Neuronal stem cell (in vitro differentiated cells): ENCODE measurements at places on chromosomes 5 and 9.

GRCh38 chr9:8408575-8409190, 609.1 kb upstream of the DMAC1 start:
- H3K27me3 ChIP-seq: no peaks in the 10 kb centered on the region
- H3K4me1 ChIP-seq: peaks cover 13% of the 10 kb centered on the region
- no peak for DNase-seq
- peaks cover 3% of the 10 kb centered on the region for H3K36me3 ChIP-seq

DNA sequence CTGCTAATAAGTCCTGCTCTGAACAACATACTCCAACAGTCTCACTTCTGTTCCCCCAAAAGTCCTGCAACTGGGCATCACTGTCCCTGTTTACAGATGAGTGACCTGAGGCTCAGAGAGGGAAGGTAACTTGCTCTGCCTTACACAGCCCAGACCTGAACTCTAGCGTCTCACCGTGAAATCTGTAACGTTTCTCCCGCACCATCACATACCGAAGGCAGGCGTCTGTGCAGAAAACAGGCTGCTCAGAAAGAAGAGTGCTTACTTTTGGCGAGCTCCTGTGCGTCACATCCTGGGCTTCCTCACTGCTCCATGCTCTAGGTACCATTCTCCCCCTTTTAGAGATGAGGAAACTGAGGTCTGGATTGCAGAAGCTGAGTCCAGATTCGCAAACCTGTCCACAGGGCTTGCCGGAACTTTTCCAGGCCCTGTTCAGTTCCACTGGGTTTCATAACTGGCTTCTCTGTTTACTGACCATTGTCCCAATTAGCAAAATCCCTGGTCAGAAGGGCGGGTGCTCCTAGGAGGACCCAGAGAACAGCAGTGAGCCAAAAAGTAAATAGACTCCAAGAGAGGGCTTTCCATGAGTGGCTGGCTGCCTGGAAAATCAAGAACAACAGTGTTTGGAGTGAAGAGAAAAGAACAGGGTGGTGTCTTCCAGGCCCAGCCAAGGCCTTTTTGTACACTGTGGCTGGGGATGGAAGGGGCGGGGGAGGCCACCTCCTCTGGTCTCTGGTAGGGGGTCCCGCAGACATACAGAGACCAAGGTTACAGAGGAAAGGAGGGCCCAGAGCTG, 27.1 kb downstream of the GSN start:
- no peaks in the 10 kb centered on the region for H3K36me3 ChIP-seq
- H3K4me3 ChIP-seq: no peak overlapping the region
- no peak for DNase-seq
- peaks cover 20% of the 10 kb centered on the region for H3K4me1 ChIP-seq
- H3K27me3 ChIP-seq: no peaks in the 10 kb centered on the region

GRCh38 chr9:129752900-129753729, at the start of gene PTGES:
PTGES (minus strand) TSS chr9:129753042; CDS start chr9:129753012, 30 bp downstream.
- peaks cover 10% of the 10 kb centered on the region for H3K4me1 ChIP-seq
- peak; percentile 58 for DNase-seq
- peak within 1 kb of the TSS; percentile 41 for H3K4me3 ChIP-seq
- peaks cover 57% of the 10 kb centered on the region for H3K27me3 ChIP-seq

DNA sequence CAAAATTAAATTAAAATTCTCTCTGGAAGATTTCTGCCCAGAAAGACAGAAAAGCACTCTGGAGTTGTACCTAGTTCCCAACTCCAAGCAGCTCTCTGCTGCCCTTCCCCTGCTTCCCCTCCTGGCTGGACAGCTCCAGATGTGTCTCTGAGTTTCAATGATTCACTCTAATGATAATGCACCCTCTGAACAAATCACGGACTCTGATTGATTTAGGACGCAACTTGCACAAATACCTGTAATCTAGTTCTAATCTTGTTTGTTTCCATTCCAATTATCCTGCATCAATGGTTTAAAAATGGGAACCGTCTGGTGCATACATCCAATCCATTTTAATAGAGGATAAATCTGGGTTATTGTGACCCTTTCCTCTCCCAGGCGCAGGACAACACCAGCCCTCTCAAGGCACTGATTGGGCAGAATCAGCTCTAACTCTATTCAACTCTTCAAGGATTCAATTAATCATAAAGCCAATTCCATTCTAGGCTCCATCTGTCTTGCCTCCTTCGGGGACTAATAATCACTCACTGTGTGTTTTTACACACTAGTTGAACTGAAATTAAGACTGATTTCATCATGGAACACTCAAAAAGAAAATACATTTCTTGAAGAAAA, 111.2 kb upstream of the LRRTM2 start:
- no peaks in the 10 kb centered on the region for H3K4me1 ChIP-seq
- H3K4me3 ChIP-seq: no peak overlapping the region
- H3K27ac ChIP-seq: no peak overlapping the region
- no peaks in the 10 kb centered on the region for H3K36me3 ChIP-seq
- DNase-seq: no peak

DNA sequence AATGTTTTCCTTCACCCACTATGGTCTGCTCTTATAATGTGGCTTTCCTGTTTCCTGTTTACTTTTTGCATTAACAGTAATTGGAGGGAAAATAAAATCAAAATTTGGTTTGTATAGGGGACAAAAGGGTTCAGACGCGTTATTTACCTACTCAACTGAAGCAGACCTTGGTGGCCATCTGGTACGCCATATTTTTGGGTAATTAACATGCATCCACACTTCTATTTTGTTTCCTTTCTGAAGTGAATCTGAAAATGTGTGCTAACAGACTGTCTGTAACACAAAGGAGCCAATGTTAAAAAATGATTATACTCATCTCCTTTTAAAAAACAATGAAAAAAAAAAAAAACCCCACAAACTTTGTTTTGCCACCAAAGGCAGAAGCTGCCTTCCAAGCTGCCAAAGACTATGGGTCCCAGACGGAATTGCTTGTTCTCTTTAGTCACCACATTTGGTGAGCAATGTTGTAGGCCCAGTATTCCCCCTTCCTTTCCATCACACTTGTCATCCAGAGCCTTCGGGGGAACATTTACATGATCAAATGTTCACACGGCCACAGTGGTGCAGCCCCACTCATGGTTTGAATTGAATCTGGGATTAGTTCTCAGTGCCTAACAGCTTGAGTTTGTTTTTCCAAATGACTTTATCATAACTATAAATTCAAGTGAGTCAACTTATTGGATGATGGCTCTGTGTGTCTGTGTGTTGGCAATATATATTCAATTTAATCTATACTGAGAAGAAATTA, 323.7 kb upstream of the CD180 start:
- no peak for DNase-seq
- no peaks in the 10 kb centered on the region for H3K4me1 ChIP-seq
- no peak overlapping the region for H3K4me3 ChIP-seq
- no peak overlapping the region for H3K27ac ChIP-seq
- H3K27me3 ChIP-seq: no peaks in the 10 kb centered on the region

GRCh38 chr5:59598547-59598874, 295.0 kb downstream of the PDE4D start:
- H3K4me3 ChIP-seq: no peak overlapping the region
- H3K27me3 ChIP-seq: no peaks in the 10 kb centered on the region
- H3K36me3 ChIP-seq: no peaks in the 10 kb centered on the region
- peaks cover 12% of the 10 kb centered on the region for H3K4me1 ChIP-seq

DNA sequence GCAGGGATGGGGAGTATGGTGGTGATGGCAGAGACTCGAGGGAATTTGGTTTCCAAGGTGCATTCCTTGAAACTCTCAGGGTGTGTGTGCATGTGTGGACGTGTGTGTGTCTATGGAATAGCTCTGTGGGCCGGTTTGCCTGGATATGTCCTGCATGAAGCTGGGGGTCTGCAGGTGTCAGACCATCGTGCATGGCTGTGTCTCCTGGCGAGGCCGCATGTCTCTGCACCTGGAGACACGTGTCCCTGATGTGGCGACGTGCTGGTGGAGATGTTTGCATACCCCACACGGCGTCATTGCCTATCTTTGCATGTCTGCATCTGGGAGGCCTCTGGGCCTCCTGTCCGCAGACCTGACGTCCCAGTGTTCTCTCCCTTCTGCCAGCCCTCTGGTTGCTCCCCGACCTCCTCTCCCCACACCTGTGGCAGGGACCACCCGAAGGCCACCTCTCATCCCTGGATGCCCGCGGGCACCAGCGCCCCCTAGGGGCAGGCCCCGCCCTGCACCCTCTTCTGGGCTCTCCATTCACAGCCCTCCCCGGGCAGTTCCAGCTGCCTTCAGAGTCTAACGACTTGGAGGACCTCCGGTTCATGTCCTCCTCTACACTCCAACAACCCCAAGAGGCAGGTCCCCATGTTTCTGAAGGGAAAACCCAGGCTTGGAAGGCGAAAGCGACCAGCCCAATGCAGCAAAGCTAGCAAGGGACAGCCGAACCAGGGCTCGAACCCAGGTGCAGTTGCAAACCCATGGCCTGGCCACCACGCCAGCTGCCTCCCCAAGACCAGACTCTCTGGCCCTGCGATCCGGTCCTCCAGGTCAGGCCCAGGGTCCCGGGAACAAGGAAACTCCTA, 88.6 kb downstream of the LMX1B start:
- no peak overlapping the region for H3K4me3 ChIP-seq
- no peak for DNase-seq
- peaks cover 68% of the 10 kb centered on the region for H3K27me3 ChIP-seq
- H3K4me1 ChIP-seq: no peaks in the 10 kb centered on the region
- no peaks in the 10 kb centered on the region for H3K36me3 ChIP-seq

- no peak for DNase-seq
These were observed 30.6 kb upstream of the TRIM32 start for GRCh38 chr9:116656501-116656971.

GRCh38 chr9:96587338-96588315, 32.0 kb downstream of the CDC14B start:
- H3K4me3 ChIP-seq: no peak overlapping the region
- DNase-seq: no peak
- peaks cover 1% of the 10 kb centered on the region for H3K4me1 ChIP-seq
- no peak overlapping the region for H3K27ac ChIP-seq
- no peaks in the 10 kb centered on the region for H3K36me3 ChIP-seq

GRCh38 chr9:75429531-75430475, 341.5 kb downstream of the OSTF1 start:
- no peaks in the 10 kb centered on the region for H3K36me3 ChIP-seq
- H3K27me3 ChIP-seq: no peaks in the 10 kb centered on the region
- H3K4me1 ChIP-seq: no peaks in the 10 kb centered on the region

DNA sequence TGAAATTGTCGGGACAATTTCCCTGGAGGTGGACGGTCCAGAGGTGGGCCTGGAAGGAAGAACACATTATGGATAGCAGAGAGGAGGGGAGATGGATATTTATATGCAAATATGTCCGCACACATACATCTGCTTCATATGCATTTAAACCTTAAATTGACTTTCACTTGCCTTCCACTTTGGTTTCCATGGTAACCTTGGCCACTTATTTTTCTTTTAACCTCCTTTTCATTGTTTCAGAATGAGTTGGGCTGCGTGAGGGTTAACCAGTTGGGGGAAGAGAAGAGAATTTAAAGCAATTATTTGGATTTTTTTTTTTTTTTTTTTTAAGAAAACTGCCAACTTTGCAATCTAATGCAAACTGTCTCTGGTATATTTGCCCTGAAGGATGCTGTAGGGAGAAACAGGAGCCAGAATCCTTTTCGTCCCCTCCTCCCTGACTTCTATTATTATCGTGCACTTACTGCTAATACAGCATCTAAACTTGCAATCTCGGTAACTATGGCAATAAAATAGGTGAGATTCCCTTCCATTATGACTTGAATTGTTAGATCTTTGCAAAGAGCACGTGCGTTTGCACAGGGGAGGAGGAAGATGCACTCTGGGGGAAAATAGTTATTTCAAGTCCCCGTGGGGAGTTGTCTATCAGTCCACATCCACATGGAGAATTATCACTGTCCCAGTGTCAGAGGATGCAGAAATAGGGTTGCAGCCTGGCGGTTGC, 35.6 kb downstream of the TLR4 start:
- H3K4me1 ChIP-seq: peaks cover 42% of the 10 kb centered on the region
- H3K36me3 ChIP-seq: no peaks in the 10 kb centered on the region
- H3K27me3 ChIP-seq: no peaks in the 10 kb centered on the region
- no peak for DNase-seq
- no peak overlapping the region for H3K27ac ChIP-seq

DNA sequence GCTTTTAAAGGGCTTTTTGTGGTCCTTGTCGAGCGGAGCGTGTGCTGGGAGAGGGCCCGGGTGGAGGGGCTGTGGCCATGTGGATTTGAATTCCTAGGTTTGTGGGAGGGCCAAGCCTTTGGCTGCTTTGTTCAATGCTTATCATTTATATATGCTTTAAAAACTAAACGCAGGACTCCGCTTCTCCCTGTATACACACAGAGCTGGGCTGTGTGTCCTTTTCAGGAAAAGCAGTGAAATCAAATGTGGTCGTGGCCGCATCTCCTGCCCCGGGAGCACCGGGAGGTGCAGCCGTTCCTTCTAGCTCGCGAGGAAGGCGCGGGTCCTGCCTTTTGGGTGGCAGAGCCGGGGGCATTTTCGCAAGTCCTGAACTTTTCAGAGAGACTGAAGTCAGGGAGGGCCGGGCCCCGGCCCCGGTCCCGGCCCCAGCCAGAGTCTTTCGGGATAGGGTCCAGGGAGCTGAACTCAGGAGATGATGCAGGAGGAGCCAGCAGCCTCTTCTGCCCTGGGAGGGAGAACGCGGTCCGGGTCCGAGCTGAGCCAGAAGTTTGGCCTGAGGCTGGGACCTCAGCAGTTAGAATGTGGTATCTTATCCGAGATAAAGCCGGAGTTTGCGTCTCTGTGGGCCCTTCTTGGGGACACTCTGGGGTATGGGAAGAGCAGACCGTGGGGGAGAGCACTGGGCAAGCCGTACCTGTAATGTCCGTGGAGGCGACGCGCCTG, 158.8 kb downstream of the C9orf152 start:
- H3K4me1 ChIP-seq: peaks cover 11% of the 10 kb centered on the region
- no peak for DNase-seq
- H3K36me3 ChIP-seq: no peaks in the 10 kb centered on the region
- no peaks in the 10 kb centered on the region for H3K27me3 ChIP-seq
- H3K27ac ChIP-seq: peak overlapping the region; percentile 60

GRCh38 chr9:120778758-120779157, 14.5 kb downstream of the FBXW2 start:
- DNase-seq: no peak
- no peaks in the 10 kb centered on the region for H3K4me1 ChIP-seq
- H3K36me3 ChIP-seq: peaks cover 91% of the 10 kb centered on the region
- no peaks in the 10 kb centered on the region for H3K27me3 ChIP-seq
- H3K4me3 ChIP-seq: no peak overlapping the region

GRCh38 chr5:107248066-107248695, 422.6 kb downstream of the EFNA5 start:
- H3K4me3 ChIP-seq: no peak overlapping the region
- DNase-seq: peak; percentile 48
- H3K36me3 ChIP-seq: no peaks in the 10 kb centered on the region

DNA sequence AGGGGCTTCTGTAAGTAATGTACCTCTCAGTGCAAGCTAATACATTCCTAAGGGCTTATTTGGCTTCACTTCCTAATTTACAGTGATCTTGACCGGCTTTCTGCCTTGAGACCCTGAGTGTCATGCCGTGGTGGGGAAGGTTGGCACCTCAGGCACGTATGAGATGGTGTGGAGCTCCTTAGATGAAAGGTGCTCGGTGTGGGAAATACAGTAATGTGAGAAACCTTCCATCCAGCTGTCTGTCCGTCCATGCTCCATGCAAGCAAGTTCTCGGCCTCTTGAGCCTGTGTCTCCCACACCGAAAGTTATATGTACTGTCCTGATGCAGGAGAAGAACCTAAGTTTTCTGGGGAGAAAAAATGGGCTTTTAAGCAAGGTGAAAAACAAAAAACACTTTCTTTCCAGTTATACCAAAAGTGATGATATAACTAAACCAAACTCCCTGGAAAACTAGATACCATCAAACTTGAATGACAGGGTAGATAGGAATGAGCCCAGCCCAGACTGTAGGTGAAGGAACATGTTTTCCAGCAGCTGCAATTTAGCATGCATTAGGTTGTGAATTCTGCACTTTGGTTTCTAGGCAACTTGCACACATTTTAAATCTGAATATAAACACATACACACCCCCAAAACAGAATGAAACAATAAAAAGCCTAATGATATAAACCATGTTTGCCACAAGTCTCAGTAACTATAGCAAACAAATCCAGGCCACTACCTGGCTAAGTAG, 279.6 kb downstream of the FANCC start:
- no peaks in the 10 kb centered on the region for H3K4me1 ChIP-seq
- no peak overlapping the region for H3K27ac ChIP-seq
- no peaks in the 10 kb centered on the region for H3K27me3 ChIP-seq
- peaks cover 2% of the 10 kb centered on the region for H3K36me3 ChIP-seq
